ENCODE measurements at places on chromosomes 5 and 9. TPM values are rescaled to one million over a fixed set of nuclear protein-coding genes. Genes with fewer than 3 reads are reported as not detected.

DNA sequence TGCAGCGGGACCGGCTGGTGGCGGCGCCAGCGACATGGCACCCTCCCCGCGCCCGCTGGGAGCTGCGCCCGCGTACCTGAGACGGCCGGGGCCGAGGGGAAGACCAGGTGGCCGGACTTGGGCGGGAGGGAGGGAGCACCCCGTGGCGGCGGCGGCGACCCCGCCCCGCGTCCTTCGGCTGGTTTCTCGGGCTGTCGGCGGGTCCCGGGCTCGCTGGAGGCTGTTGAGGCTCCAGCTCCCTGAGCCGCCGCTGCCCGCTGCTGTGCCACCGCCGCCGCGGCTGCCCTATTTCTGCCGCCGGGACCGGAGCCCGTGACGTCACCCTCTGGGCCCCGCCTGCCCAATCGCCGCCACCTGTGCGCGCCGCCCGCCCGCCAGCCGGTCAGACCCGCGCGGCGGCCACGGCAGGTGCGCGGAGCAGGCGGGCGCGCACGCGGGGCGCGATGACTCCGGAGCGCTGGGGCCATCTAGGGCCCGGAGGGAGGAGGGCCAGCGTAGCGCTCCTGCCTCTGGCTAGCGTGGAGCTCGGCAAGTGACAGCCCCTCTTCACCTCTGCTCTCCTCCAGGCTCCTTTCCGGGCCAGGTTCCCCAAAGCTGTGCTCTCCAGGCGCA is at the start of gene FSTL4:
FSTL4 (minus strand) TSS at position 293 of the 612 bp plus-strand sequence.
- H3K4me3 ChIP-seq: no peak within 1 kb of the TSS
- H3K27ac ChIP-seq: no peak within 1 kb of the TSS
- no peaks in the 10 kb centered on the region for H3K36me3 ChIP-seq

GRCh38 chr5:112594095-112594850 is 143.4 kb upstream of the APC start:
- DNase-seq: no peak
- no peaks in the 10 kb centered on the region for H3K4me1 ChIP-seq
- H3K27ac ChIP-seq: no peak overlapping the region
- no peak overlapping the region for H3K4me3 ChIP-seq
- H3K36me3 ChIP-seq: no peaks in the 10 kb centered on the region

- no peaks in the 10 kb centered on the region for H3K36me3 ChIP-seq
- peaks cover 23% of the 10 kb centered on the region for H3K27me3 ChIP-seq
- H3K27ac ChIP-seq: no peak overlapping the region
- DNase-seq: no peak
- H3K4me1 ChIP-seq: no peaks in the 10 kb centered on the region
Measured at GRCh38 chr5:159304961-159305595, 25.2 kb downstream of the IL12B start.

DNA sequence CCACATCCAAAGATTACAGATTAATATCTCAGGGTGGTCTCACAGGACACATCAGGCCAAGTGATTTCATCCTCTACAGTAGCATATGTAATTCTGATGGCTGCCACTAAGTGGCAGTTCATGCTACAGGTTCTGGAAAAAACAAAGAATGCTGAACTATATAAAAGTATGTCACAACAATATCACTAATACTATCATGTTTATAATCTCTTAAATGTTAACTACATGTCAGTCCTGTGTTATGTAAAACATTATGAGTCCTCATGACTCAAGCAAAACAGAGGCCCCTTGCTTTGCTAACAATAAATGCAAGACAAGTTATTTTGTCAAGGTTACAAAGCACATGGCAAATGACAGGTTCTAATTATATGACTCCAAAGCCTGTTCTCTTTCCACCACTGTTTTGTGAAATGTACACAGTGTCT is 233.2 kb downstream of the FBXL17 start:
- H3K27ac ChIP-seq: no peak overlapping the region
- no peaks in the 10 kb centered on the region for H3K36me3 ChIP-seq
- DNase-seq: no peak
- no peak overlapping the region for H3K4me3 ChIP-seq

- no peak overlapping the region for H3K27ac ChIP-seq
- no peaks in the 10 kb centered on the region for H3K4me1 ChIP-seq
- no peak overlapping the region for H3K4me3 ChIP-seq
Measured at GRCh38 chr9:87640385-87640795, 85.5 kb upstream of the CTSL start.

GRCh38 chr9:7770111-7770510 is 29.5 kb downstream of the DMAC1 start:
- H3K27me3 ChIP-seq: no peaks in the 10 kb centered on the region
- no peak overlapping the region for H3K4me3 ChIP-seq
- no peaks in the 10 kb centered on the region for H3K4me1 ChIP-seq
- H3K36me3 ChIP-seq: no peaks in the 10 kb centered on the region
- no peak overlapping the region for H3K27ac ChIP-seq
- DNase-seq: no peak

DNA sequence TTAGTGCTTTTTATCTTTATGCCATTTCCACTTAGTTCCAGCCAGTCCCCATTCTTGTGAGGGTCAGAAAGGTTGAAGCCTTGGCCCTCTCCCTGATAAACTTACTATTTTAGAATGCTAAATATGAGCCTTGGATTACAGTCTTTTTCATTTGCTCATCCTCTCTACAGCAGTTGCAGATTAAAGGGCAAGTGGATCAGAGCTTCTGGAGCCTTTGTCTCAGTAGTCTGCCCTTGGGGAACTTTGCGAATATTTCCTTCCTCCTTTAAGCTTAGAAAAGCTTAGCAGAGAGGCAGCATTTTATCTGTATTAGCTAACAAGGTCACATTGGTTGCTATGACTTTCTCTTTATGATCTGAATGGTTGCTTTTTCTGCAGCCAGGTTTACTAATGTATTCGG is 11.5 kb downstream of the FSD1L start:
- no peaks in the 10 kb centered on the region for H3K36me3 ChIP-seq
- no peak for DNase-seq
- no peak overlapping the region for H3K27ac ChIP-seq
- no peaks in the 10 kb centered on the region for H3K4me1 ChIP-seq
- no peaks in the 10 kb centered on the region for H3K27me3 ChIP-seq
- H3K4me3 ChIP-seq: no peak overlapping the region

DNA sequence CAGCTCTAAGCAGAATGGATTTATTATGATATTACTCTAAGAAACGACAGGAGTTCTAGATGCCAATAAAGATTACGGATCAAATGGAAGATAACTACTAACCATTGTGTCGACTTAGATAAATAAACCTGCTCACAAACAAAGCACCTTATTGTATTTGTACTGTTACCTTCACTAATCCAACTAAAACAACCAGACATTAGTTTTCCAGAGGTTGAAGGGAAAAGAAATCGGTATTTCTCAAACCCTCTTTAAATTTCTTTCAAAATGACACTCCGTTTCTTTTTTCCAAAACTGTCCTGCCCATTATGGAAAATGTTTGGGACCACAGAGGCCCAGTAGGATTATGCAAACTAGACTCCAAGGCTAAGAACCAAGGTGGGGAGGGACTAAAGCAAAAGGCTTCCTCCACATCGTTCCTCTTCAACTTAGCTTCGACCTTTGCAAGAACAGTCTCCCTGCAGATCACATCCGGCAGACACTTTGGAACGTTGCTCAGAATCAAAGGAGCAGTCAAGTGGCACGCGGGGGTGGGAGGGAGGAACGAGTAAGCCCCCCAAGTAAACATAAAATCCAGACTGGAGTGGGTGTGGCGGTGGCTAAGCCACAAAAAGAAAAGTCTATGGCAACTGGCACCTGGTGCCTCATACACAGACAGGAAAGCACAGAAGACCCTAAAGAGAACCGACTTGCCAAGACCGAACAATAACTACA is 2.7 kb downstream of the MLLT3 start:
- no peak overlapping the region for H3K4me3 ChIP-seq
- H3K27me3 ChIP-seq: peaks cover 8% of the 10 kb centered on the region
- H3K36me3 ChIP-seq: no peaks in the 10 kb centered on the region
- H3K4me1 ChIP-seq: peaks cover 23% of the 10 kb centered on the region
- DNase-seq: no peak

GRCh38 chr5:80216096-80216495 is 39.8 kb downstream of the SERINC5 start:
- H3K27ac ChIP-seq: peak overlapping the region; percentile 88
- H3K4me3 ChIP-seq: no peak overlapping the region
- peaks cover 18% of the 10 kb centered on the region for H3K36me3 ChIP-seq
- H3K4me1 ChIP-seq: peaks cover 52% of the 10 kb centered on the region

- H3K27me3 ChIP-seq: no peaks in the 10 kb centered on the region
- peaks cover 16% of the 10 kb centered on the region for H3K4me1 ChIP-seq
- no peak for DNase-seq
- no peak overlapping the region for H3K4me3 ChIP-seq
- H3K27ac ChIP-seq: no peak overlapping the region
- H3K36me3 ChIP-seq: peaks cover 18% of the 10 kb centered on the region
Measured at GRCh38 chr9:95103281-95103771, 214.2 kb downstream of the FANCC start.

GRCh38 chr5:1826235-1826980 is 25.2 kb downstream of the NDUFS6 start:
- H3K27me3 ChIP-seq: no peaks in the 10 kb centered on the region
- no peaks in the 10 kb centered on the region for H3K4me1 ChIP-seq
- no peaks in the 10 kb centered on the region for H3K36me3 ChIP-seq

DNA sequence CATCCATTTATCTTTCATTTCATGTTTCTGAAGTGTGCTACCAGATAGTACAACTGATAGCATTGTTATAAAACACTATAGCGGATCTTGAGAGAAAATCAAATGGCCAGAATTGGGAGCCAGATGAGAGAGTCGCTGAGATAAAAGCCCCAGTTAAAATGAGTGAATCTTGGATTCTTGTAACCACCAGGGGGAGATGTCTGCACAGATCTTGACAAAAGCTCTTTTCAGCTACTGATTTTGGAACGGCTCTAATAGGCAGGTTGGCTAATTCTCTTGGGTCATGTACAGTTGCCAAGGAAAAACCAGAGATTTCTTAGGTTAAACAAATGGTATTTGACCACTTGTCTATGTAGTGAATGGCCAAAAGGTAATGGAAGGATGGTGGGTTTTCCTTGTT is 21.7 kb downstream of the F2RL2 start:
- no peaks in the 10 kb centered on the region for H3K27me3 ChIP-seq
- no peak overlapping the region for H3K27ac ChIP-seq
- DNase-seq: no peak
- H3K36me3 ChIP-seq: no peaks in the 10 kb centered on the region
- no peak overlapping the region for H3K4me3 ChIP-seq

GRCh38 chr9:27196383-27196782 is 87.4 kb downstream of the TEK start:
- H3K4me1 ChIP-seq: no peaks in the 10 kb centered on the region
- H3K27ac ChIP-seq: no peak overlapping the region
- H3K36me3 ChIP-seq: no peaks in the 10 kb centered on the region
- DNase-seq: no peak
- no peaks in the 10 kb centered on the region for H3K27me3 ChIP-seq

DNA sequence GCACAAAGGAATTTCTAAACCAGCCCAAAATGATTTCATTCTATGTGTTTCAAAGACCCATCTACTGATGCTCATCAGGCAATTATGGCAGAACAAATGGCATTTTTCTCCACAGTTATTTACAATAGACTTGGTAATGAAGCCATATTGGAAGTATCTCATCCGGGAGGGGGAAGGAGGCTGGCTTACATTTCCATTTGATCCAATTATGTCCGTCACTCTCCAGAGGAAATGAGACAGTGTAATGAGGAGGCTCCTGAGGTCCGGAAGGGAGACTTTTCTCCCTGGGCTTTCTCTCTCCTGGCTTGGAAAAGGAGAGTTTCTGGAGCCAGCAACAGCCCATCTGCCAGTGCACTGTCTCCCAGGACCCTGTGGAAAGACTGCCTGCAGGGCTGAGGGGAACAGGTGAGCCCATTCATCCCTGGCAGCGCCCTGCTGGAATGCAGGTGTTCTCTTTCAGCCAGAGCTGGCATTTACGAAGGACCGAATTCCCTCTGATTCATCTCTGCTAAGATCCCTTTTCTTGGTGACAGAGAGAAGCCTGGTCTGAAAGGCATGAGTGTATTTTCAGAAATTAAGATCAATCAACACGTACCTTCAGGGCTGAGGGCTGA is 54.9 kb upstream of the SAP30L start:
- DNase-seq: no peak
- no peak overlapping the region for H3K27ac ChIP-seq
- peaks cover 26% of the 10 kb centered on the region for H3K4me1 ChIP-seq
- H3K27me3 ChIP-seq: no peaks in the 10 kb centered on the region
- no peaks in the 10 kb centered on the region for H3K36me3 ChIP-seq

DNA sequence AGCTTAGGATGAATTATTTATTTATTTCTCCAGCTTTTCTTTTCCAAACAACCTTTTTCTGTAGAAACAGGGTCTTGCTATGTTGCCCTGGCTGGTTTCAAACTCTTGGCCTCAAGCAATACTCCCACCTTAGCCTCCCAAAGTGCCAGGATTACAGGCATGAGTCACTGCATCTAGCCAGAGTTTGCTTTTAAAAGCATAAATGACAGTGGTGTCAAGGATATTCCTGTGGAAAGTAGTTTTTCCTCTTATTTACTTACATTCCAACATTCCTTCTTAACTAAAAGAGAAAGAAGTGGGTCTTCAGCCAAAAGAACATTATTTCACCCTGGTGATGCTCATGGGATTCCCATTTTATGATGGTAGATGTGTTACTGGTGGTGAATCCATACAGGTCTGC is 62.4 kb downstream of the GRIA1 start:
- no peaks in the 10 kb centered on the region for H3K27me3 ChIP-seq
- DNase-seq: no peak
- H3K4me1 ChIP-seq: peaks cover 14% of the 10 kb centered on the region
- H3K4me3 ChIP-seq: no peak overlapping the region
- H3K27ac ChIP-seq: no peak overlapping the region
- H3K36me3 ChIP-seq: no peaks in the 10 kb centered on the region

DNA sequence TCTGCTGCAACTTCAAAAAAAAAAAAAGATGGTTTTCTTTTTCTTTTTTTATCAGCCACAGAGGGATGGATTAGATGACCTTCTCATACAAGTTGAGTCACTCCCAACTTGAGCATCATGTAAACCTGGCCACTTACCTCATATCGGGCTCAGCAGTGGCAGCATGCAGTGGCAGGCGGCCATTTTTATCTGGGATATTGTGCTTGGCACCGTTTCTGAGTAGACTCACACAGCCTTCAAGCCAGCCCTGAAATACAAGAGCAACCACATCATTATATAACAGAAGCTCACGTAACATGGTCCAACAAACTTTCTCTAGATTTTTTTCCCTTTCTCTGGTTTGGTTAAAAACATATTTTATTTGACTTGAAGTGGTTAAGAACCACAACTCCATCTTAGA is 62.6 kb downstream of the ANKRD55 start:
- DNase-seq: no peak
- no peaks in the 10 kb centered on the region for H3K27me3 ChIP-seq
- H3K4me1 ChIP-seq: peaks cover 17% of the 10 kb centered on the region
- no peaks in the 10 kb centered on the region for H3K36me3 ChIP-seq

GRCh38 chr9:129587487-129588262 is 33.2 kb downstream of the C9orf50 start:
- H3K27me3 ChIP-seq: no peaks in the 10 kb centered on the region
- no peaks in the 10 kb centered on the region for H3K36me3 ChIP-seq
- H3K4me3 ChIP-seq: no peak overlapping the region
- DNase-seq: peak; percentile 59
- H3K27ac ChIP-seq: no peak overlapping the region

- DNase-seq: peak; percentile 96
- H3K4me3 ChIP-seq: no peak overlapping the region
- H3K36me3 ChIP-seq: no peaks in the 10 kb centered on the region
- H3K27ac ChIP-seq: peak overlapping the region; percentile 85
Measured at GRCh38 chr5:168317521-168318147, 26.2 kb downstream of the WWC1 start.

FOXD4L3 gene
- not detected for total RNA-seq

PCDHGA8 gene
- not detected for total RNA-seq

CDH12 gene
- total RNA-seq: not detected

SLC24A2 gene
- not detected for total RNA-seq

Data from PC-9 (cell line).